ENCODE measurements at places on chromosomes 5 and 9.

- no peak for DNase-seq
These were observed 59.2 kb downstream of the CRB2 start for GRCh38 chr9:123414936-123415930.

- DNase-seq, result no peak
These were observed 716 bp upstream of the OTULIN start for GRCh38 chr5:14663734-14664269.

DNA sequence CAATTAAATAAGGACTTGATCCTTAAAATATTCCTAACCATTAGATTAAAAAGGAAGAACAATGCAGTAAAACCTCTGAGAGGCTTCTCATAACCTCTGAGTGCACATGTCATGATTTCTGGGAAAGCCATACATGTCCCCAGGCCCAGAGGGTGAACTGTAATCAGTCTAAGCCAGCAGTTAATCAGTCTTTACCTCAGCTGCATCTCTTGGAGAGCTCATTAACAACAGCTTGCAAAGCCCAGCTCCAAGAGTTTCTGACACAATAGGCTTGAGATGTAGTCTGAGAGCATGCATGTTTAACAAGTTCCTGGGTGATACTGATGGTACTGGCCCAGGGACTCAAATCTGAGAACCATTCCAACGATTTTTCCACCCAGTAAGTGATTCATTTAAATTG is 392.1 kb downstream of the DNAH5 start:
- no peak for DNase-seq

GRCh38 chr9:76399856-76400255 is 5.6 kb upstream of the RFK start:
- no peak for DNase-seq

- no peak for DNase-seq
These were observed 44.8 kb downstream of the ANGPTL2 start for GRCh38 chr9:127077644-127077946.

DNA sequence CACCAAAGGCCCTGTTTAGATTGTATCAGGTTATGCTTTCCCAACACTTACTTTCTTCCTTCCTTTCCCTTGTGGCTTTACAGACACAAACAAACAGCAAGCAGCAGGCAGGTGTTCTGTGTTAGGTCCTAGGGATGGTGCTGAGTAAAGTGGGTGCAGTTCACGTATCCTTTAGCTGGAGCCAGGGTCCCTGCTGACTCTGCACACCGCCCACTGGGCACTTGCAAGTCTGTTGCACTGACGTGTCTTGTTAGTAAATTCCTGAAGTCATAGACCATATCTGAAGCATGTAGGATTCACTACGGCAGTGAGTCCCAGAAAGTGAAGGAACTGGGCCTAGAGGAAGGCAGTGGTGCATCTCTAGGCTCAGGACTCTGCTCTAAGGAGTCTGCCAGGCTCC is 96.5 kb downstream of the DAPK1 start:
- DNase-seq, result no peak

DNA sequence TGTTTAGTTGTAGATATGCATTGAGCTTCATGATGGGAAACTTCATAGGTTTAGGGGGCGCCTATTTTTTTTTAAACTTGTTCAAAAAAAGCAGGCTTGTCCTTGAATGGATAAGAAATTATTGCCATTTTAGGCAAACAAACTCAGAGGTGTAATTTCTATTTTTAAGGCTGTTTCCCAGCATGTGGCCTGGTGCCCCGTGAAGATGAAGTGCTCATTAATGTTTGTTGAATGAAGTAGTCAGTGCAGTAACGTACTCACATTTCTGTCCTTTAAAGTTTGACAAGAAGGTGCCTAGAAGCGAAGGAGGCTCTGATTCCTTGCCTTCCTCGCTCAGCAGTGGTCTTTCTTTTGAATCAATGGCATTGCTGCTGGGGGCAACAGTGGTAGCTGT is 54.3 kb downstream of the ZNF618 start:
- no peak for DNase-seq

DNA sequence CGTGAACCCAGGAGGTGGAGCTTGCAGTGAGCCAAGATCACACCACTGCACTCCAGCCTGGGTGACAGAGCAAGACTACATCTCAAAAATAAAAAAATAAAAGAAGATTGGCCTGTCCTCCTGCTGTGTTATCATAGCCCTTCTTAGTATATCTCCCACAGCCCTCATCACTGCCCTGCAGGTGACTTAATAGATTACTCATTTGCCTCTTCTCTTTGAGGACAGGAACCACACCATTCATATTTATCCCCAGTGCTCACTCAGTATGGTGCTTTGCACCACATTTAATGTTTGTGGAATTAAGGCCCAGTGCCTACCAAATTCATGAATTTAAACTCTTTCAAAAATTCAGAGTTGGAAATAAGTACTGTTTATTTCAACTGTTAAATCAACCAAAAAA is 10.3 kb downstream of the IDNK start:
- DNase-seq, result no peak

- DNase-seq, result no peak
These were observed 40.3 kb downstream of the SNCAIP start for GRCh38 chr5:122352331-122352730.

DNA sequence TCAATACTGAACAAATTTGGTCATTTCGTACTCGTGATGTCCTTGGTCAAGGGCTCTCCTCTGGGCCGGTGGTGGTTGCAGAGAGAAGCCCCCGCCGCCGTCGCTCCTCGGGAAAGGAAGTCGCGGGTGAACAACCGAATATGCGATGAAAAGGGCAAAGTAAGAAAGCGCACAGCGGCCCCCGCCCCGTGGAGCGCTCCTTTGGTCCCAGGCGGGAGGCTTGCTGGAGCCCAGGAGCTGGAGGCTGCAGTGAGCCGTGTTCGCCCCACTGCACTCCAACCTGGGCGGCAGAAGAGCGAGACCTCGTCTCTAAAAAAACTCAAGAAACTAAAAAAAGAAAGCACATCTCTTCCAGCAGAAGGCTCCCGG is 108.4 kb upstream of the LARP1 start:
- no peak for DNase-seq

DNA sequence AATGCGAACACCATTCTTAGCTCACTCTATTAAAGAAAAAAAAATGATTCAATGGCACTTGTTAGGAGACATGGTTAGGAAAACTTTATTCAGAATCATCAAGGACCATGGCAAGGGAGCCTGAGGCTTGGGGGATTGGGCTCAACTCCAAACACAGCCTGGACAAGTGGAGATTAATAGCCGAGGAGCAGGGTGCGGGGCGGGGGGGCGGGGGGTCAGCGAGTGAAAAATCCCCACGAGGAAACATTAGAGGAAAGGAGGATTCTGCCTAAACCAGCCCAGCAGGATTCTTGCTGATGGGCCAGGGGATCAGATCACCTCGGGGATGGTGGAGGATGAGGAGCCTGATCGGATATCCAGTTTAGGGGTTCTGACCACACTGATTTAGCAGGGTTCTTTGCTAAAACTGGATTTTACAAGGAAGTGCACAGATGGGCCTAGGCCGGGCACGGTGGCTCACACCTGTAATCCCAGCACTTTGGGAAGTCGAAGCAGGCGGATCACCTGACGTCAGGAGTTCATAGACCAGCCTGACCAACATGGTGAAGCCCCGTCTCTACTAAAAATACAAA is 24.4 kb upstream of the FIBCD1 start:
- no peak for DNase-seq

DNA sequence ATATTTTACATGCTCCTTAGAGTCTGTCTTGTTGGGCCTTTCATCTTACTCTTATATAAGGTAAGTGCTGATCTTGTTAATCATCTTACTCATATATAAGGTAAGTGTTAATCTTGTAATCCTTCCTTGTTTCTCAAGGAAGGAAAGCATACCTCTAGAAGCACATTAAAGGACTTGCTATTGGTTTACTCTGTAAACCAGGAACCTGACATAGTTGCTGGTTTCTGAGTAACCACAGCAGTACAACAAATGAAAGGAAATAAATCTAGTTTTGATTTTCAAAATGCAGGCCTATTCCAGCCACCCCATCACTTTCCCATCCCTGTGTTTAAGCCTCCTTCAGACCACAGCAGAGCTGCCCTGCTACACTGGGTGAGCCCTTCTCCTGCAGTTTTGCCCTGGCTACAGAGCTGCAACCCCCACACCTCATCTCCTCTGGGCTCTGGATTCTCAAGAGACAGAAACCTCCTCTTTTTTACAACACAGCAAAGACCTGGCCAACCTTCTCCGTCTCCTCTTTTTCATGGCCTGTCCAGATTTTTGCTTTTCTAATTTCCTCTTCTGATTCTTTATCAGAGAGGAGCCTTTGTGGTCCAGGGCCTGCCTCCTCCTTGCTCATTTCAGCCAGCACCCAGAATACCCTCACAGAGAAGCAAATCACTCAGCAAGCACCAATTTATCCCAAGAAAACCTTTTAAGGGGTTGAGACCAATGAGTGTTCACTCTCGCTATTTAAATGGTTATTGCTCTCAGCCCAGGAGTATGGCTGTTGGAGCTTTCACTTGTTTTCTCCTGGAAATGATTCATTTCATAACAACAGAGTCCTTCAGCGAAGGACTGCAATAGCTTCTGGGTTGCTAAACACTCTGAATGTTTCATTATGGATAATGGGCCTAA is 103.2 kb downstream of the FSTL4 start:
- DNase-seq, result no peak

DNA sequence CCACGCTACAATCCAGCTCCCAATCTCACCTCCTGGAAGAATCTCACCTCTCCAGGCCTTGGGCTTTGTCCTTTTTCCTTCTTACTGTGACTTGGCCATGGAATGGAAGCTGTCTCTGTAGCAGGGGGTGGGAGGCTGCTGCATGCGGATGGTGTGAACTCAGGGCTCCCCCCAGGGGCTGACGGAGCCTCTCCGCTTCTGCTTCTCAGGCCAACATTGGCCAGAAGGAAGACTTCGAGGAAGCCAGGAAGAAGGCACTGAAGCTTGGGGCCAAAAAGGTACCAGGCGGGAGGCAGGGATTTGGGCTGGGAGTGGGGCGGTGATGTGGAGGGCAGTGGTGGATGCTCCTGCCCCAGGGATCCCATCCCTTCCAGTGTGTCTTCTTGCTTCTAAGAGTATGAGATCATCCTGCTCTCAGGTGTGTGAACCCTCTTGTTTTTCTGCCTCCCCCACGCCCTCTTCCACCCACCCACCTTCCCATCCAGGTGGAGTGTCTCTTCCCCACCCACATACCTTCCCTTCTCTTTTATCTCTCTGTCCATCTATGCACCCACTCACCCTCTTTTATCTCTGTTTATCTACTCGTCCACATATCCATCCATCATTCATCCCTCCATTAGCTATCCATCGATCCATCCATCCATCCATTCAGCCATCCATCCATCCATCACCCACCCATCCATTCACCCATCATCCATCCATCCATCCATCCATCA is 9.5 kb downstream of the ASS1 start:
- DNase-seq, result no peak

DNA sequence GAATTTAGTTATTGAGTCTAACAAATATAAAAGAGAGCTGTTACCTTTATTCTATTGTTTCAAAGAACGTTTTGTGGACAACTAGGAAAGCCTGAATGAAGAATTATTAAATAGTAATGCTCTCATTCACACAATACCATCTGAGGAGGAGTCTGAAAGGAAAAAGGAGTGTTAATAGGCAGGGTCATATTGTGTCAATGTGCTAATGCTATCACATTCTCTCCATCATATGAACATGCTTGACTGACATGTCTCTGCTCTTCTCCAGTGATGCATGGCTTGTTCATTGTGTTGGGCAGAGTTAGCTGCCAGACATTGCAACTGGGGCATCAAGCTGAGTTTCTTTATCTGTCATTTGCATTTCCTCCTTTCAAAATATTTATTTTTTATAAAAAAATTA is 1578.0 kb downstream of the MAT2B start:
- DNase-seq, result no peak

- no peak for DNase-seq
These were observed 147.5 kb upstream of the PIK3R1 start for GRCh38 chr5:68067976-68068603.

- DNase-seq, result no peak
These were observed 61.1 kb upstream of the SAP30L start for GRCh38 chr5:154384480-154385235.

DNA sequence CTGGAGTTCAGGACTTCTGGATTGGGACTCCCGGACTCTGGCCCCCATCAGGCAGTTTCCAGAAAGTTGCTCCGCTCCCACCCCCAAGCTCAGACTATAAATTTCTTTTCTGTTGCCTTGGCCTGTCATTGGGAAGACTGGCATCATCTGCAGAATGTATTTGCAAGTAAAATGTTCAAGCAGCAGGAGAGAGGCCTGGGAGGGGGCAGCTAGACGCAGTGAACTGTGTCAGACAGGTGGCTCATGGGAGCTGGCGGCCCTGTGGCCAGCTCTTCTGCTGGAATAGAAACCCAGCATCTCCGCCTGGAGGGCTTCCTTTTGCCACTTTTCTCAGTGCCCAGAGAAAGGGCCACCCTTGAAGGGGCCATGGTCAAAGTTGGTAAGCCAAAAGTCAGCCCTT is 16.0 kb downstream of the INSYN2B start:
- no peak for DNase-seq

DNA sequence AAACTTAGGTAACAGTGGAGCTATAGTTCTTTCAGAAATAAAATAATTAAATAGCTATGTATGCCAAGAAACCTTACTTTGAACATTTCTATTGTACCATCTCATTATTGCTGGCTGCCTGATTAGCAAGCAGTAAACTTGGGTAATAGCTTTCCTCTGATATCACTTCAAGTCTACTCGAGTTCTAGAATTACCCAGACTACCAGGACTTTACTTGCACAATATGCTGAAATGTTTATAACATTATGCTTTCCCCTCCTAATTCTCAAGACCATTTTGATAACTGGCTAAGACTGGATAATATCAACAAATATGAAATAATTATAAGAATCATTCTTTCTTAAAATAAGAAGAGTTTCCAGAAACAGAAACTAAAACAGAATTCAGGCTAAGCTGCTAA is 512.6 kb downstream of the RAB3C start:
- DNase-seq, result no peak

- no peak for DNase-seq
These were observed 7.8 kb downstream of the SH3PXD2B start for GRCh38 chr5:172446336-172447051.

DNA sequence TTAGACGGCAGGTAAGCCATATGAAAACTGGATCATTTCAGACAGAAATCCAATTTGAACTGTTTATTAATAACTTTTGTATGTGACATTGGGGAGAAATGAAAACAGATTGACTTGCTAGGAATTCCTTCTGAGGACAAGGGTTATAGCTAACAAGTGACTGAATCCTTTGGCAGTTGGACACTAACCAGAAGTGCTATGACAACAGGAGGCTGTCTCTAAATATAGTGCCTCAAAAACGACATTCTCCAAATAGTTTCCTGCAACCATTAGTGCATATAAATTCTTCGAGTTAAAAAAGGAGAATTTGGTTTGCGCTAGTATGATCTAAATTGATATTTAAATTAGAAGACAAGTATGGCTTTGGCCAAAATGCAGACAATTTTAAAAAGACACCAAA is 338.6 kb downstream of the PTPRD start:
- no peak for DNase-seq

DNA sequence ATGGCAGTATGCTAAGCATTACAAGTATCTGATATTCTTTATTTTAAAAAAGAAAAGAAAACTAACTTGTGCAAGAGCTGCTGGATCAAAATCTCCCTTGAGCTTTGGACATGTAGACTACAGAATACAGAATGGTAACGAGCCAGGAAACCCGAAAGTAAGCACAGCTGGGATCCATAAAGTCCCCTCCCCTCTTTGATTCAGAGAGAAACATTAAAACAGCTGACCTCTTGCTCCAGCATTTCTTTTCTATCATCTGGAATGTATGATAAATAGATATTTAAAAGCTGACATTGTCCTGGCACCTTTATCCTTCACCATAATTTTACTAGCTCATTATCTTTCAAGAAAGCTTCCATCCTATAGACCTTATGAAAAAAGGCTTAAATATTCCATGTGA is 28.2 kb upstream of the LPAR1 start:
- no peak for DNase-seq
